ENCODE measurements at places on chromosomes 3 and 15. TPM values are rescaled to one million over a fixed set of nuclear protein-coding genes. Genes with fewer than 3 reads are reported as not detected.

GRCh38 chr3:196629228-196629627, 10.3 kb upstream of the NRROS start:
- DNase-seq = no peak

DNA sequence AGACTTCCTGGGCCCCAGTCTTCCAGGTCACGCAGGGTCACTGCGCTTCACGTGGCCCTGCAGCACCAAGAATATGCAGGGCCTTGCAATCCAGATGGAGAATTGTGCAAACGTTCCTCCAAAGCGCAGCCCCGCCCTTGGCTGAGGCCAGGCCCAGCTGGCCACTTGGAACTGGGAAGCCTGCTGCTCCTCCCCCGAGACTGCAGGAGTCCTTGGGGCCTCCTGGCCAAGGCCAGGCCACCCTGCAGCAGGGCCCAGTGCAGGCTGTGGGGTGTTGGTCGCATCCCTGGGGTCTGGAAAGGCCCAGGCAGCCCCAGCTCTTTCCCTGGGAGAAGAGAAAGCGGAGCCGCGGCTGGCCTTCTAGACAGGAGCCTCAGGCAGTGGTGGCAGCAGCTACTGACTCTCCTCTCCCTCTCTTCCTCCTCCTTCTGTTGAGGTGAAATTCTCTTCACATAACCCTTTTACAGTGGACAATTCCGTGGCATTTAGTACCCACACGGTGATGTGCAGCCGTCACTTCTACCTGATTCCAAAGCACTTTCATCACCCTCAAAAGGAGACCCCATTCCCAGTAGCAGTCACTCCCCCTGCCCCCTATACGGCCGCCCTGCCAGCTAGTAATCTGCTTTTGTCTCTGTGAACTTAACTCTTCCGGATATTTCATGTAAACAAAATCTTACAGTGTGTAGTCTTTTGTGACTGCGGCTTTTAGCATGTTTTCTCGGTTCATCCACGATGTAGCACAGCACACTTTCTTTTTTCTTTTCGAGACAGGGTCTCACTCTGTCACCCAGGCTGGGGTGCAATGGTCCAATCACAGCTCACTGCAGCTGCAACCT, 103.9 kb downstream of the TMEM266 start:
- DNase-seq = peak; percentile 85

DNA sequence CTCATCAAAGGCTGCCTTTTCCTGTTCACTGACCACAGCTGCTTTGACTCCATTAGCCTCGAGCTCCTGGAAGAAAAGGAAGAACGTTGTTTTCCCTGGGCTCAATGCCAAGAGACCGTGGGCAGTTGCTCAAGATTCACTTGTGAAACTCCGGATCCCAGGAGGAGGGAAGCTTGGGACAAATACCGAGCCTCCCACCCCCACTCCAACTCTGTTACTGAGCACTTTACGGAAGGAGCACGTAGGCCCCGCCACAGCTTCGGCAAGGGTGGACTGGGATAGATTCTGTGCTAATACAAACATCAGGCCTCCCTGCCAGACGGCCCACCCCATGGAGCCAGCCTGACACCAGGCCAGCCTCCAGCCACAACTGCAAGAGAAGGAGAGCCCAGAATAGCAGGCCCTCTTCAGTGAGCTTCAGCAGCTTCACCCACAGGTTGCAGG, 10.8 kb upstream of the FANCD2 start:
- DNase-seq = peak; percentile 95

DNA sequence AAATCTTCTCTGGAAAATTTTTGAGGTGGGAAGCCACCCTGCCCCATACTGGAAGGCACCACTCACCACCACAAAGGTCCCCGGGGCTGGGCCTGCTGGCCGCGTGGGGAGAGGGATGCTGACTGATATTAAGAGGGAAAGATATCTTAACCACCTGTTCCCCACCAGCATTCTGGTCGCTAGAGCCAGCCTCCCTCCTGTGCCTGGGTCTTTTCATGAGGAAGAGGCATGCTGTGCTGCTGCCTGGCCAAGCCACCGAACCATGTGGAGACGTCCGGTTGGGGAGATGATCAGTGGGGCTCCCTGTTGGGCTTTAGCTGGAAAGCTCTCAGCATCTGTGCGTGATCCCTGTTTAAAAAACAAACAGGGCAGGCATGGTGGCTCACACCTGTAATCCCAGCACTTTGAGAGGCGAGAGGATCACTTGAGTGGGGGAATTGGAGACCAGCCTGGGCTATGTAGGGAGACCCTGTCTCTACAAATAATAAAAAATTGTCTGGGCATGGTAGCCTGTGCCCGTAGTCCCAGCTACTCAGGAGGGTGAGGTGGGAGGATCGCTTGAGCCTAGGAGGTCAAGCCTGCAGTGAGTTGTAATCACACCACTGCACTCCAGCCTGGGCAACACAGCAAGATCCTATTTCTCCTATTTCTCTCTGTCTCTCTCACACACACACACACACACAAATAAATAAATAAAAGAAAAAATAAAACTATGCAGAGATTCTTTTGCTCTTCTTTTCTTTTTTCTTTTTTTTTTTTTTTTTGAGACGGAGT, 1.0 kb downstream of the KLHL18 start:
- DNase-seq = no peak

GRCh38 chr3:23659274-23659673, 146.5 kb upstream of the UBE2E1 start:
- no peak for DNase-seq

DNA sequence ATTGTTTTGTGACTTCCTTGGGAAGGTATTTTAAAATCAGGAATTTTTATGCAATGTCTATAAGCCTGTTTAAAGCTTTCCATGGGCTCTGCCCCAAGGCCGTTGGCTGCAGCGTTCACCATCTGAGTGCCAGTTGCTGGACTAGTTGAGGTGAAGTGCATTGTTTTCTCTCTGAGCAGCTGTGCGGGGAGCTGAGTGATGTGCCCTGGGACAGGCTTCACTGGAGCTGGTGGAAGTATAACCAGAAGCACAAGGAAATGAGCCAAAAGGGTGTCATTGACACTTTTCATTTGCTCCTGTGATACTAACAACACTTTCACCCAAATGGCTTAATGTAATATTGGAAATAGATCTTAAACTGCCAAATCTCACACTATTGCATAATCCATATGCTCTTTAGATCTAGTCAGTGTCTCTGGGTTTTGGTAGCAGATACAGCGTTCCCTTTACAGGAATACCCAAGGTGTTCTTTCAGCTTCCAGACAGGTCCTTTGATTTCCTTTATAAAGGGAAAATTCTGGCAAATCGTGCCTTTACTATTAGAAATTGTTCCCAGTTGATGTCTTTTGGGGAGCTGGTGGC, 29.2 kb downstream of the APH1B start:
- DNase-seq = no peak

DNA sequence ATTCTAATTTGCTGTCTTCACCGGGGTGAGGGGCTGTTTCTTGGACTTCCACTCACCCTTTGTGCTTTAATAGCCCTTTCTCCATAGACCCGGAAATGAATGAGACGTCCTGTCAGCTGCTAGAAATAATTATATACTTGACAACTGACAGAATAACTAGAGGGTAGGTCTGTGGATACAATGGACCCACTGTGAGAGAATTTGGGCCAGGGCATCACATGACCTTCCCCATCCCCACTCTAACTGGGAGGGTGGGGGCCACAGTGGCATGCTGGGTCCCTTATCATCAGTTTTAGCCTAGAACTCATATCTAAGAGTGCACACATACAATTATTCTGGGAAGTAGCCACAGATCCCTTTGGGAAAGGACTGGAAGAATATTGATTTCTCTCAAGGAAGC, 25.9 kb upstream of the MINAR1 start:
- no peak for DNase-seq

- no peak for DNase-seq
These were observed 84.1 kb downstream of the GLDN start for GRCh38 chr15:51425517-51426040.

- no peak for DNase-seq
These were observed 150.7 kb downstream of the TMCO5A start for GRCh38 chr15:38085114-38085513.

- DNase-seq = no peak
These were observed 295.6 kb upstream of the RASGRP1 start for GRCh38 chr15:38860253-38860652.

CD200 gene
- 25.3 TPM for polyA plus RNA-seq

GOLGA8Q gene
- 0.70 TPM for polyA plus RNA-seq

SLC15A2 gene
- 2.5 TPM for polyA plus RNA-seq
